Left ventricle myocardium superior (tissue), 1 donor: ENCODE measurements at places on chromosomes 7 and 10. TPM values are rescaled to one million over a fixed set of nuclear protein-coding genes. Genes with fewer than 3 reads are reported as not detected.

SHH gene
- total RNA-seq: not detected

ZCCHC24 gene
- total RNA-seq: 49.0 TPM

PDCD4 gene
- 82.4 TPM for total RNA-seq

POLD2 gene
- 92.9 TPM for total RNA-seq

SLC18A3 gene
- not detected for total RNA-seq

PALD1 gene
- 5.2 TPM for total RNA-seq

ABCB1 gene
- total RNA-seq: 4.8 TPM

GRM3 gene
- not detected for total RNA-seq

PDE6C gene
- not detected for total RNA-seq

SPDYE9 gene
- not detected for total RNA-seq

CDHR3 gene
- 0.89 TPM for total RNA-seq

CFTR gene
- total RNA-seq: 3.0 TPM

PSD gene
- total RNA-seq: 0.50 TPM

CHST3 gene
- total RNA-seq: 18.5 TPM

MNX1 gene
- not detected for total RNA-seq

PHF14 gene
- total RNA-seq: 16.4 TPM

AZGP1 gene
- total RNA-seq: 70.9 TPM
